ENCODE measurements at places on chromosomes 4 and X.

DNA sequence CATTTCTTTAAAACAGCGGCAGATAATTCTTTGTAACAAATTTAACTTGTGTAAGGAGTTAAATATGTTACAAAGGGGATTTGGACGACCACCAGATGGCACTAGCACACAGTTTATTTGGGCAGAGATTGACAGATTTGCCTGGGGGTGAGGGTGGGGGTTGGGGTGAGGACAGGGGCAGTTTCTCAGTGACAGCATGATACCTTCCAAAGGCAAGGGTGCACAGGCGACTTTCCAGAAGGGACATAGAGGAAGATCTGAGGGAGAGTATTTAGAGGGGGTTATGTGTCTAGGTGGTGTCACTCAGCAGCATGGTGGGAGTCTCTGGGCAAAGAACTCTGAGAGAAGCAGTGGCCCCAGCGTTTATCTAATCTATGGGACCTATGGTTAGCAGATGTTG is 9.6 kb upstream of the TMA16 start:
- no peak for DNase-seq

GRCh38 chr4:83569429-83569828 is 33.5 kb downstream of the GPAT3 start:
- DNase-seq: no peak

DNA sequence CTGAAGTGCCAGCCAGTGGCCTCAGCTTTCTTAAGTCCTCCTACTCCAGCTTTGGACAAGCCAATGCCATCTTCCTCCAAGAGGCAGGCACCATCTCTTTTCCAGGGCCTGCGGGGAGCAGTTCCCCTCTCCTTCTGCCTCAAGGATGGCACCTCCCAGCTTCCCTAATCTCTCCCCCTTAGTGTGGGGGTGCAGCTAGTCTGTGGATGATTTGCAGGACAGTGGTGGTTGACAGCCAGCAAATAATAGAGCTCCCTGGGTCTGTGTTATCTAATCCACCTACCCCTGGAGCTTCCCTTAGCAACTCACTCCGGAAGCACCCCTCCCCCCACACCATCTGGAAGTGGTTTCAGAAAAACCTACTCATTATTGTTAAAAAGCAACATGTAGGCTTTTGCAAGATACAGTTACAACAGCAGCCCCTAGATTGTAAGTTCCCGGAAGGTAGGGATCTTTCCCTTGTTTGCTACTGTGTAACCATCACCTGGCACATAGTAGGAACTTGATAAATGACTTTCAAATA is 247.1 kb downstream of the BCOR start:
- DNase-seq: no peak

GRCh38 chrX:119398974-119399771 is at the start of gene SLC25A43:
Gene SLC25A43, plus strand, starts transcription at chrX:119399336. Its CDS starts 68 bp downstream, at chrX:119399404.
- peak; percentile 59 for DNase-seq

GRCh38 chr4:53507671-53508286 is 83.5 kb downstream of the LNX1 start:
- peak; percentile 91 for DNase-seq

DNA sequence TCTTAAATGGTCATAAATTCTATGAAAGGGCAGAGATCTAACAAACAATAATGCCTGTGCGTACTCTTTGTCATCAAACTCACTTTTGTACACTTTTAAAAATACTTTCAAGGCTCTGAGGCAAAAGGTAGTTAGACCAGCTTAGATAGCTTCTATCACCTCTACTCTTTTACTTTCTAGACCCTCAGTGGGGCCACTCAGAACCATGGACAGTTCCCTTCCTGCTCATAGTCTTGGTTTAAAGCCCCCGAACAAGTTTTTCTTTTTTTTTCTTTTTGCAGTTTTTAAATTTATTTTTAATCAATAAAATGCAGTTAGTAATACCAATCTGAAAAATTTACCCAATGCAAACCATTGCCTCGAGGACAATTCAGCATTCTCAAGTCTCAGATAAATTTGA is 460.5 kb upstream of the CNKSR2 start:
- no peak for DNase-seq

GRCh38 chrX:132961511-132961910 is 3.1 kb upstream of the HS6ST2 start:
- DNase-seq: no peak

GRCh38 chr4:114807357-114807756 is 208.8 kb downstream of the UGT8 start:
- no peak for DNase-seq

DNA sequence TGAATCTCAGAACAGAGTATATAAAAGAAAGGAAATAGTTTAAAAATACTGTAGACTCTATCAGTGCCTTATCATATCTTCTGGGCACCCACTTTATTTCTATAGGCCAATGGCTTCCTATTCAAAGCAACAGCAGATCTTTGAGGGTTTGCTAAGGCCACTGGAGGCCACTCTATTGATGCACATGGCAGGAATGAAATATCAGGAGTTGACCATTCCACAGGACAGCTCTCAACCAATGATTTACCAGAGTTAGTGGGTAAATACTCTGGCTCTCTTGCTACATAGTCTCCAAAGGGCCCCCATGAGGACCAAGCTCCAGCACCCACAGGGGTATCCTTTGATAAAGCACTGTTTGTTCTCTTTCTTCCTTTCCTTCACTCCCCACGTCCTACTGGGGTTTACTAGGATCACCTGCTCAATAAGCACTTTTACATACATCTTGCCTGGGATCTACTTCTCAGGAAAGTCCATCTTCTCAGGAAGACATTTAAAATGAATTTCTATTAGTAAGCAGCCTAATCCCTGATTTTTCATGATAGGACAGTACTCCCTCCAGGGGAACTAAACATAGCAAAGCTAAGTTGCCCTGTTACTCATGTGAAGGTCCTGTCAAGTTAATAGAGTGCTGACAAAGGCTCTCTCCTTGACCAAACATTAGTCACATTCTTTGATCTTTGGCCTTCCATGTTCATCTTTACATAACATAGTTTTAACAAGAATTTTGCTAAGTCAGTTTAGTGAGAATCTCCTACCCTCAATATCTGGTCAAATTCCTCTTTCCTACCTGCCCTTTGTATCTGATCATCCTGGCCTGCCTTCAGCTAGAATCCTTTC is 459.7 kb downstream of the GRXCR1 start:
- no peak for DNase-seq

- DNase-seq: no peak
Measured at GRCh38 chr4:47478804-47479203, 6.3 kb upstream of the ATP10D start.

GRCh38 chrX:10259716-10260115 is 102.9 kb downstream of the CLCN4 start:
- no peak for DNase-seq

- DNase-seq: no peak
Measured at GRCh38 chr4:6179362-6179761, 21.0 kb downstream of the JAKMIP1 start.

DNA sequence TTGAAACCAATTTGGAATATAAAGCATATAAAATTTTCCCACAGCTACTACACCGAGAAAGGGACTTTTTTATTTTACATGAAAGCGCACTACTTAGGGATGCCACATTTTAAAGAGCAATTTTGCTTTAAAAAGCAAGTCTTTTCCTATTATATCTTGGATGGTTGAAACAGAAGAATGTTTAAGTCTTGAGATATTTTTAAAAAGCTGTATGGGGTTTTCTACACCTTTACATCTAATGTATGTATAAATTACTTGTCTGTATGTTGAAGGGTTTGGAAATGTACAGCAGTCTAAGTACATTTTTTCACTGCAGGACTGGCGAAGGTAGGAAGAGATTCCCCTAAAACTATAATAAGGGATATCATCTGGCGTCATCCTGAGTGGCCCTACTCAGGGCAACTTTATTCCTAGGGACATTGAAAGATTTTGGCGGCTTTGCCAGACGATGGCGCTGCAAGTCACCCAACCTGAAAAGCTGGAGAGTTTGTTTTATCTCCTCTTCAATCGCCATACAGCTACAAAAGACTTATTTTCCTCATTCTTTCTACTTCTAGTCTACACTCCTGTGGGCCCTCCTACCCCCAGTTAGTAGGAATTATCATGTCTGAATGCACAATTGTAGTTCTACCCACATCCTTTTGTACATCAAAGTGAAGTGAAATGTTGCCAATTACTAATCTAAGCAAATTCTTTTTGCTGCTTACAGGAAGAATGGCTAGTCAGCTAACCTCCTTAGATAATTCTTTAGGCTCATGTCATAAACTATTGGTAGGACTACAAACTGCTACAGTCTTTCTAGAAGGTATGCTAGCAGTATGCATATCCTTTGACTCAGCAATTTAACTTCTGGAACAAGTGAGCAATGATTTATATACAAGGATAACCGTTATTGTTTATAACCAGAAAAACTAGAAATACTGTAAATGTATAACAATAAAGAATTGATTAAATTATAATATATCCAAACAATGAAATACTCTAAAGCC is 782 bp upstream of the NEK1 start:
- peak; percentile 73 for DNase-seq

GRCh38 chrX:113947548-113947947 is 636.3 kb upstream of the HTR2C start:
- no peak for DNase-seq

GRCh38 chr4:13597141-13597540 is 30.4 kb downstream of the BOD1L1 start:
- no peak for DNase-seq

- DNase-seq: no peak
Measured at GRCh38 chr4:138400543-138400942, 158.4 kb upstream of the SLC7A11 start.

- no peak for DNase-seq
Measured at GRCh38 chr4:57043347-57044251, 64.9 kb downstream of the POLR2B start.

DNA sequence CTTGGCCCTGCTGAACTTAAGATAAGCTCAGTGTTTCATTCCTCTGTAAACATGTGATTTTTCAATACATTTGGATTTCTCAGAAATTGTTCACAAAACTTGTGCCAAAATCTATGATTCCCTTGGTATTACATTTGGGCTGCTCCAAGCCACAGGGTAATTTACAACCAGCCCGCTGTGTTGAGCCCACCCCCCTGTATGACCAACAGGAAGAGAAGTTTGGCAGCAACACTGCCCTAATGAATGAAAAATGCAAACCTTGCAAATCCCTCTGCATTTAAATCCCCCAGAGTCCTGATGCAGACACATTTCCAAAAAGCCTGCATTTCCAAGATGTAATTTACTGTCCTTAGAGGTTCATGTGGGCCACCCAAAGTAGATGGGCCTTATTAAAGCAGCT is 34.1 kb upstream of the GAB1 start:
- DNase-seq: no peak

GRCh38 chr4:132670557-132670956 is 478.5 kb upstream of the PCDH10 start:
- no peak for DNase-seq

GRCh38 chrX:133815496-133815895 is 169.9 kb downstream of the GPC3 start:
- DNase-seq: no peak

- DNase-seq: no peak
Measured at GRCh38 chr4:177099211-177099610, 210.5 kb upstream of the NEIL3 start.

DNA sequence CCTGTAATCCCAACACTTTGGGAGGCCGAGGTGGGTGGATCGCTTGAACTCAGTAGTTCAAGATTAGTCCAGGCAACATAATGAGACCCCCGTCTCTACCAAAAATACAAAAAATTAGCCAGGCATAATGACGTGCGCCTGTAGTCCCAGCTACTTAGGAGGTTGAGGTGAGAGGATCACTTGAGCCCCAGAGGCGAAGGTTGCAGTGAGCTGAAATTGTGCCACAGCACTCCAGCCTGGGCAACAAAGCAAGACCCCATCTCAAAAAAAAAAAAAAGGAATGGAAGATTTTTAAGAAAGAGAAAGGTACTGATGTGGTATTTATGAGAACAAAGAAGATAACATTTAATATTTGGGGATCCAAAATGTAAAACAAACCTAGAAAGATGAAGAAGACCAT is 27.0 kb upstream of the NMU start:
- DNase-seq: no peak

DNA sequence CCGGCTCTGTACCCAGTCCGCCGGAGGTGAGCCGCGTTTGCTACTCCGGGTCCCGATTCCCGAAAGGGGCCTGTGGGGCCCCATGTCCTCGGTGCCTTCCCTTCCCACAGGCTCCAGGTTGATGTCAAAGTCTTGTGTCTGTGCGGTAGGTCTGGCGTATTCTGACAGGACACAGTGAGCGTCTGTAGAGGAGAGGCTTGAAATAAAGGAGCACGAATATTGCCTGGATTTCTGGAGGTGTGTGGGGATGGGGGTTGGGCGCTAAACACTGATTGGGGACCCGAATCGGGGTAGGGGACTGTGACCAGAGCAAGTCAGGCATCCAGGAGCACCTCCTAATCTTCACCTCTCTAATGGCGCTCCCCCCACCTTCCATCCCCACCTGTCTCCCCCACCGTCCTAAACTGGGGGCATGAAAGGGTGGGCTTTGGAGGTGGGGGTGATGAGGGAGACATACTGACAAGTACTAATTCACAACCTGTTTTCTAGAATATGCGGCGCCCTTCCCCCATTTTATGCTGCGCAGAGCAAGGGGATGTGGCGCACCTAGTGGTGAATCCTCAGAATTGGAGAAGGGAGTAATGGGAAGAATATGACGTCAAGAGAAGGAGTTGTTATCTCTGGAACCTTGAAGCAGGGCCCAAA is 855 bp downstream of the GPRASP2 start:
- peak; percentile 68 for DNase-seq

DNA sequence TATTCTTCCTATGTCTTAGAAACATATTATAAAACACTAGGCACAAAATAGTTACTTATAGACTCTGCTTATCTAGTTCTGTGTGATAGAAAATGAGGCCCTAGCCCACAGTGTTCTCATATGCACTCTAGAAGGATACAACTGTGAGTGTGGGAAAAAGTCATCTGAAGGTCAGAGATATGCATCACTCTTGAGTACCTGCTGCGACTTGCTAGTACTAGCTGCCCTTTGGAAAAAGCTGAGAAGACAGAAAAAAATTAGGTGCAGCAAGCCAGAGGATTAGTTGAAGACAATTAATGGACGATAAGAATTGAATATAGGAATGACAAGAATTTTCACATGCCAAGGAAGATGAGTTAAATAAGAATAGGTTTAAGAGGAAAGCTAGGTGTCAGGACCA is 61.3 kb downstream of the MTHFD2L start:
- DNase-seq: no peak

DNA sequence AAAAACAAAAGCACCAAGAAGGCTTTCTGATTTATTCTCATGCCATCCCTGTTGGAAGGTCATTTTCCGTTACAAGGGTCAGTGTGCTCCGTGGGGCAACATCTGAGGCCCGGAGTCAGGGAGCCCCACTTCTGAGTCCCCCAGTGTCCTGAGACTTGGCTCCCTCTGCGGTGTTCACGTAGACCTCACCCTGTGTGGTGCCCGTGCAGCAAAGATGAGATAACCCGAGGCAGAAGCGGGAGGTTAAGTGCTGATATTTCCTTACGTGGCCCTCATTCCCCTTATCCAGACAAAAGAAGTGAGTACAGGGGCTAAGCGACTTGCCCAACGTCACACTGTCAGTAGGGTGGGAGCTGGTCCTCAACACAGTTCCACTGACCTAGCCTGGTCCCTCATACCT is 3.5 kb downstream of the JAKMIP1 start:
- peak; percentile 10 for DNase-seq

GRCh38 chrX:4670606-4671005 is 957.2 kb upstream of the PRKX start:
- no peak for DNase-seq
